ENCODE measurements at places on chromosomes 3 and 15.

GRCh38 chr3:105067361-105067760 lies 299.3 kb upstream of the ALCAM start:
- no peak for DNase-seq

GRCh38 chr3:60855250-60855649 lies 396.0 kb downstream of the FHIT start:
- no peak for DNase-seq

- DNase-seq = no peak
These were observed 355.3 kb upstream of the SLCO3A1 start for GRCh38 chr15:91498046-91498748.

DNA sequence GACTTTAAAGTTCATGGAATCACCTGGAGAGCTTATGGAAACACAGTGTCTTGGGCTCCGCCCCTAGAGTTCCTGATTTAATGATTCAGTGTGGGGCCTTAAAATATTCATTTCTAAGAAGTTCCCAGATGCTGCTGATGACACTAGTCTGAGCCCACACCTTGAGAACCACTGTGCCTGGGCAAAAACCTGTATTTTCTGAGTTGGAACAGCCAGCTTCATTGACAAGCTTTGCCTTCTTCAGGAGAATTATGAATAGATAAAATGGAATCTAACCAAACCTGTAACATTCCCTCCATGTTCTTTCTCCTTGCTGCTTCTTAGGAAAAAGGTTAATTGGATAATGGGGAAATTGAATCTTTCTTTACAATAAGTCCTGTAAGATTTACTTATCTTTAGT lies 490.7 kb downstream of the DIPK2A start:
- DNase-seq = no peak

GRCh38 chr15:60400944-60401343 lies 3.2 kb upstream of the ANXA2 start:
- no peak for DNase-seq

GRCh38 chr15:62109437-62109836 lies 42.7 kb downstream of the C2CD4A start:
- DNase-seq = peak; percentile 27

DNA sequence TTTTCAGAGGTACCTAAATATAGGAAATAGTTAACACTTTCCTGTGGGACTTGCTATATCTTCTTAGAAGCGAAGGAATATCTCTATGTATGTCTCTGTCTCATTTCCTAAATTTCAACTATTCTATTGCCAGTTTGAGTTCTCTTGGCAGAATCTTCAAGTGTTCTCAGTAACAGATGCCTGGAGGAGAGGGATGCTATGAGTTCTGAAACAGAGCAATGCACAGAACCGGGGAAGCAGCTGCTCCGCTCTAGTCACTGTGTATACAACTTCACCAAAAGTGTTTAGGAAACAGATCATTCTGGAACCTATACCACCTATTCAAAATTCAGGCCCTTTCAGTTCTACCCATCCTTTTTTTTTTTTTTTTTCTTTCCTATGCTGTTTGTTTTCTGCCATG lies 144.6 kb downstream of the RORA start:
- no peak for DNase-seq
